Lower lobe of right lung (tissue), 2 donors: ENCODE measurements at places on chromosomes 12 and 14. TPM values are rescaled to one million over a fixed set of nuclear protein-coding genes. Genes with fewer than 3 reads are reported as not detected.

GRCh38 chr12:55717011-55718007 lies 1.5 kb downstream of the BLOC1S1 start:
- DNase-seq, result no peak

- DNase-seq, result no peak
Measured at GRCh38 chr12:3087758-3088650, 10.8 kb downstream of the TSPAN9 start.

DNA sequence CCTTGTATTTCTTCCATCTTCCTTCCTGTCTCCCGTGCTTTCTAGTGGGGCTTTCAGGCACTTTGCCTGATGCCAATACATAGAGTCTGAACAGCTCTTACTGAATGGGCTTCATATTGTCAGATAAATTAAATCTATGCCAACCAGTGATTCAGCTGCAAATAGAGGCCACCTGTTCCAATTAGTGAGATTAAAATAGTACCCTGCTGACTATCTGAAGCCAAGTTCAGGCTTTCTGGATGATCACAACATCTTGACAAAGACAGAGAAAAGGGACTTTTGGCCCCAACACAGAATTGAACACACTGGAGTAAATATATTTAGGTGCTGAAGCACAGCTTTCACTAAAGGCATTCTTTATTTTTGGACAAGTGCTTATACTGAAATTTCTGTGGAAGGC lies 11.8 kb downstream of the TMCC3 start:
- no peak for DNase-seq

Gene GRIN2B
- 0.50 TPM for total RNA-seq

DNA sequence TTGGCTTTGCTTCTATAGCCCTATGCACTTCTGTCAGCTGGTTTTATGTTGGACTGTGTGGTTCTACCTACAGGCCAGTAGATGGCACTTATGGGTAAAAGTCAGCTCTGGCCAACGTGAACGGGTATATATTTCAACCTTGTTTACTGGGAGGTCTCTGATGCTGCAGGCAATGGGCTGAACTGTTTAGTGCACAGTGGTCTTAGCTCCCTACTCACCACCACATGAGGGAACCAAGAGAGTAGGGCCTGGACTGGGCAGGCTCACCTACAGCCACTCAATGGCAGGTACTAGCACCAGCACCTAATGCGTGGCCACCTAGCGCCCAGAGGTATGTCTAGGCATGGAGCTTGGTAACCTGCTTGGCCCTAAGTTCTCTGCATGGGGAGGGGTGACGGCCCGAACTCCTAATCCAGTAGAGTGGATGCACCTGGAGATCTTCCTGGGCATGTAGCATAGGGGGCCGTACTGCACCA lies 481.8 kb downstream of the TMEM117 start:
- DNase-seq, result no peak

Gene ADAM21
- total RNA-seq, result 0.24 TPM

- peak; percentile 78 for DNase-seq
Measured at GRCh38 chr12:110689281-110690126, 589 bp upstream of the HVCN1 start.

- DNase-seq, result no peak
Measured at GRCh38 chr14:52175982-52176502, 91.5 kb upstream of the PTGDR start.

- no peak for DNase-seq
Measured at GRCh38 chr12:114682785-114683708, 928 bp downstream of the TBX3 start.

DNA sequence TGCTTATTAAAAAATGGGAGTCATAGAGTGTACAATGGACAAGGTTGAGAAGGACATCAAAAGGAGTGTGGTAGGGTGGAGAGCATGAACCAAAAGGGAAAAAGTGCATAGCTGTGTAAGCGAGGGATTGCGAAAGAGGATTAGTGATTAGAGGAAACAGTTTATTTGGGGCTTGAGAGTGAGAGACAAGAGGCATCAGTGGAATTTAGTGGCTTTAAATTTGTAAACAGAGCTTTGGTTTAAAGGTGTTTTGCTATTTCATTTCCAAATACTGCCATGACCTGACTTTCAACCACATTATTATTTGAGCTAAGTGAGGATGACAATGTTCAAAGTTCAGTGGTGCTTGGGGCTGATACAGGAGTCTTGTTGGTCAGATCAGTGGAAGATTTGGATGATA lies 53.4 kb downstream of the SLC16A7 start:
- DNase-seq, result no peak

Gene PYGL
- total RNA-seq, result 65.6 TPM

Gene NGB
- total RNA-seq, result not detected

DNA sequence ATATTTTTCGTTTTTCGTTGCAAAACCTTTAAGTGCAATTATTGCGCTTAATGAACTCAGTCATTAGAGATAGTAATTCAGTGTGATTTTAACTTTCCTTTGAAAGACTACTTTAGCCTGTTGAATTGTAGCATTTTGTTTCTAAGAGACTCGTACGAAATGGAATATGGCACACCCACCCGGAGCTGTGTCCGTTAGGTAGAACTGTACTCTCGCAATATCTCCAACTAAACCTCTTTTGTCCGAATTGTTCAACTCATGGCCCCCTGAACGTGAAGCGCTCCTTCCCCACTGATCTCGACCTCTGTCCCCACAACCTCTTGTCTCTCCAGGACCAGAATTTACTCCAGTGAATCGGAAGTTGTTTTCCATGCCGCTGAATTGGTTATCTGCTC lies 800 bp downstream of the PCNX4 start:
- DNase-seq, result no peak

DNA sequence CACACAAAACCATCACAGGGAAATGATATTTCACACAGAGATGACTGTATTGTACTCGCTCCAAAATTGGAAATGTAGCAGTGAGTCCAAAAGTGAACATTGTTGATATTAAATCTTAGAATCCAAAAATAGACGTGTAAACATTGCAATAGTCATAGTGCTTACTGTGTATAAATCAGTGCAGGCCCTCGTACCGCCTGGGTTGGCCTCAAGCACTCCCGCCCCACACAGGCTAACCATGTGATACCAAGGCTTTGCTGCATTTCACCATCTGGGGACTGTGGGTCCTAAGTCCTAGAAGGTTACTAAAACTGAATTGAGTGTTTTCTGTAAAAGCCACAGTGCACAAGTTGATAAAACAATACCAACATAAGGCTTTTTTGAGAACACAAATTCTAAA lies 107.3 kb downstream of the PPP2R5E start:
- DNase-seq, result peak; percentile 81

- DNase-seq, result no peak
Measured at GRCh38 chr14:73452341-73453186, 5.8 kb downstream of the NUMB start.

- no peak for DNase-seq
Measured at GRCh38 chr12:124862768-124863415, 772 bp downstream of the SCARB1 start.

DNA sequence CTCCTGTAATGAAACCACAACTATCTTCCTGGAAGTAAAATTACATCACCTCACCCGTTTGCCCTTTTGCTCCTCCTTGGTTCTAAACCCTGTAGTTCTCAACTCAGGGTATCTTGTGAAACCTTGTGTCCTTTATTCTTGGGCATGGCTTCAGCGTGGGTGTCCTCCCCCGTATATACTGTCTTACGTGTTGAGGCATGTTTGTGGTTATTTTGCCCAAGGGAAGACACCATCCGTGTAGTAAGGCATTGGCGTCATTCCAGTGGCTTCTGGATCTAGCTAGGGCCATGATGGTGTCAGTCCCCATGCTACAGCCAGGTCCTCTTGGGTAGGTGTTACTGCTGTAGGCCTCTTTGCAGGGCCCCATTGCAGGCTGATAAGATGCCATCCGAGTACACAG lies 115.4 kb downstream of the ZFP36L1 start:
- DNase-seq, result no peak

DNA sequence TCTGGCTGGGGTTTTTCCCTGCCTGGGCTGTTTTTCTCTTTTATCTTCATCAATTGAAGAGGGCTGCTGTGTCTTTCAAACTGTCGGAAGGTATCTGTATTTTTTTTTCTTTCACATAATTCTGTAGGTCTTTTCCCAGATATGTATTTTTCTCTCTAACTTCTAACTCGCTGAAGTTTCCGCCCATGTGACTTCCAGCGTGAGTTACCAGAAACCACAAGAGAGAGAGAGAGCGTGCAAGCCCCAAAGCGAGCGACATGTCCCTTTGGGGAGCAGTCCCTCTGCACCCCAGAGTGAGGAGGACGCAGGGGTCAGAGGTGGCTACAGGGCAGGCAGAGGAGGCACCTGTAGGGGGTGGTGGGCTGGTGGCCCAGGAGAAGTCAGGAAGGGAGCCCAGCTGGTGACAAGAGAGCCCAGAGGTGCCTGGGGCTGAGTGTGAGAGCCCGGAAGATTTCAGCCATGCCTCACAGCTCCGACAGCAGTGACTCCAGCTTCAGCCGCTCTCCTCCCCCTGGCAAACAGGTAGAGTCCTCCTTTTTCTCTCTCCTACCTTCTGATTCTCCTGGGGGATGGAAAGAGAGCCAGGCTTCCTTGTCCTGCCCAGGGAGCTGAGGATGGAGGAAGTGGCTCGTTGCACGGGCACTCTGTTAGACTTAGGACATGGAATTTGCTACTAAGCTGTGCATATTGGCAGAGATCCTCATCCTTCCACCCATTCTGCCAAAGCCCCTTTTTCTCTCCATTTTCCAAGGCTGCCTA lies at the start of gene BATF:
Gene BATF, plus strand, starts transcription at position 246 of the 759 bp plus-strand sequence. Its CDS starts 214 bp downstream, at position 460.
- peak; percentile 60 for DNase-seq

GRCh38 chr14:100428727-100429126 lies 105.6 kb downstream of the SLC25A47 start:
- no peak for DNase-seq

- DNase-seq, result no peak
Measured at GRCh38 chr12:109218996-109219395, 90.1 kb downstream of the FOXN4 start.

Gene AKAP6
- 8.6 TPM for total RNA-seq

- DNase-seq, result no peak
Measured at GRCh38 chr14:66628636-66629035, 120.7 kb downstream of the GPHN start.

DNA sequence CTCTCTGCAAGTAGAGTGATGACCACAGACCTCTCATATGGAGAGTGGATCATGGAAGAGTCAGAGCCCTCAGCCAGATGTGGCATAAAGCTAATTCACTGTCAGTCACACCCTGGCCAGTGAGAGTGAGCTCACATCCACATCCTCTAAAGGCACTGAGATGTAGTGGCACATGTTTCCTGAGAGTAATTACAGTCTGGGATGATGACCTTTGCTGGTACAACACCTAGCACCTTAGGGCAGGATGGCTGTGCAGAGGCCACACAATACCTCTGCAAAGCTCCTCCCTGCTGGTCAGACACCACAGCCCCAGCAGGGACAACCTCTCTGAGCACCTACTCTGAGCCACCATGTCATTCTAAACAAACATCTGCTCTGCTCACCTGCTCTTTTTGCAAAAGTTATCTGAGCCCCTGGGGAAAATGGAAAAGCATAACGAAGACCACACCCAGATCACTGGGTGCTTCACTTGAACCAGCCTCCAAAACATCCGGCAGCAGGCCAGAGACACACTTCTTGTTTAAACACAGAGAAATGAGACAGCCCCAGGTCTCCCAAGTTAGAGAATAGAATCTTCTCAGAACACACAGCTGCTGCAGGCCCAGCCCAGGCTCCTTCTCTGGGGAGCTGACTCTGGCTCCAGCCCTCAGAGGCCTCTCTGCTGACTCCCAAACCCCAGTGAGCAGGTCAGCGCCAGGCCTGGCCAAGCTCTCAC lies 30.3 kb downstream of the PITPNM2 start:
- DNase-seq, result no peak

Gene C3AR1
- total RNA-seq, result 62.1 TPM

Gene COPZ1
- 129 TPM for total RNA-seq

Gene KRT75
- total RNA-seq, result not detected

- no peak for DNase-seq
Measured at GRCh38 chr14:102878970-102879460, 43.4 kb upstream of the AMN start.

Gene COCH
- total RNA-seq, result 0.50 TPM
